Activated gamma-delta T cell (primary cell): ENCODE measurements at places on chromosomes 5 and 9.

DNA sequence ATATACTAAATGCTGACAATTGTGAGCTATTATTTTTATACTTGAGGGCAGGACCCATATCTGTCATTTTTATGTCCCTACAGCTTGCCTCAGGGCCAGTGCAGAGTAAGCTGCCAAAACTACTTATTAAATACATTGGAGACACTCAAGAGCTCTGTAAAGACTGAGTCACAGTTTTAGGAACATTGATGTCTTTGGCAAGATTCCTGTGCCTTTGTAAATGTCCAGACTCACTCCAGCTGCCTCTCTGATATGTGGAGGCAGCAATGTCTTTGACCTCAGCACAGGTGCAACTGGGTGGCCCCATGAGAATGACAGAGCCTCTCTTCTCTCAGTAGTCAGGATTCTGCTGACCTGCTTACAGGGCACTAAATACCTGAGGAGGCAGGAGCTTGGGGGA, 363.2 kb downstream of the OSTF1 start:
- no peak for DNase-seq

DNA sequence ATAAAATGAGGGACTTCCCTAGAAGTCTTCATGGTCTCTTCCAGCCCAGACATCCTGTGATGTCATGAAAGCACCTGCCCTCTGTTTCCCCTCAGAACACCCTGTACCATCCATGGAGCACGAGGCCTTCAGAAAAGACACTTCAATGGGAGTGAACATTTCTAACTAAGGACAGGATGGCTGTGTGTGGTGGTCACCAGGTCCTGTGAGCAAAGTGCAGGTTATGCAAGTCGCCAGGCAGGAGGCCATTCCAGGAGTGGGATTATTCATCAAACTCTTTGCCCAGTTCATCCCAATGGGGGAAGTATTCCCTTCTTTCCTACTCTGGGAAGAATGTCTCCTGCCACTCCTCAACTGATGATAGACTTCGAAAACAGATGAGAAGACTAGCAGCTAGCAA, 80.5 kb downstream of the SLC1A3 start:
- no peak for DNase-seq

GRCh38 chr9:130159057-130159456, 13.1 kb upstream of the NCS1 start:
- no peak for DNase-seq

GRCh38 chr5:135999406-136000139, 29.2 kb upstream of the TGFBI start:
- no peak for DNase-seq

- DNase-seq, result no peak
These were observed 49.6 kb upstream of the ANKRD31 start for GRCh38 chr5:75286211-75286773.

DNA sequence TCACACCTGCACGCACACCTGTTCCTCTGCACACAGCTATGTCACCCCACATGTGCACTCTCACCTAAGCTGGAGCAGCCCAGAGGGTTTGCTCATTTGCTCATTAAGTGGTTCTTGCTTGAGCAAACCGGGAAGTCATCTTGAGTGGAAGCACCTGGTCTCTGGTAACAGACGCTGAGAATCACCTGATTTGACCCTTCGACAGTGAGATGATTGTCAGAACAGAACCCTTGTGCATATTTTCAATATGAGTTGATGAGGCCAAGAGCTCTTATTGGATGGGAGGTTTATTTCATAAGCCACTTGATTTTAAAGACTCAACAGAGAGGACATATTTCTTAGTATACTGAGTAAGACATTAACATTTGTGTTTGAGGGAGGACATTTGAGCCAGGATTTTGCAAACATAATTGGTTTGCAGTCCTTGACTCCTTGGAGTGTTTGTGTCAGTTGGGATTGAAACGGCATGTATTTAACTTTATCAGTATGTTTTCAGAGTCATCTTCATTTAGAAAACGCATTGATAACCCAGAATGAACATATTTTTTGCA, 22.1 kb upstream of the LPCAT1 start:
- DNase-seq, result no peak

DNA sequence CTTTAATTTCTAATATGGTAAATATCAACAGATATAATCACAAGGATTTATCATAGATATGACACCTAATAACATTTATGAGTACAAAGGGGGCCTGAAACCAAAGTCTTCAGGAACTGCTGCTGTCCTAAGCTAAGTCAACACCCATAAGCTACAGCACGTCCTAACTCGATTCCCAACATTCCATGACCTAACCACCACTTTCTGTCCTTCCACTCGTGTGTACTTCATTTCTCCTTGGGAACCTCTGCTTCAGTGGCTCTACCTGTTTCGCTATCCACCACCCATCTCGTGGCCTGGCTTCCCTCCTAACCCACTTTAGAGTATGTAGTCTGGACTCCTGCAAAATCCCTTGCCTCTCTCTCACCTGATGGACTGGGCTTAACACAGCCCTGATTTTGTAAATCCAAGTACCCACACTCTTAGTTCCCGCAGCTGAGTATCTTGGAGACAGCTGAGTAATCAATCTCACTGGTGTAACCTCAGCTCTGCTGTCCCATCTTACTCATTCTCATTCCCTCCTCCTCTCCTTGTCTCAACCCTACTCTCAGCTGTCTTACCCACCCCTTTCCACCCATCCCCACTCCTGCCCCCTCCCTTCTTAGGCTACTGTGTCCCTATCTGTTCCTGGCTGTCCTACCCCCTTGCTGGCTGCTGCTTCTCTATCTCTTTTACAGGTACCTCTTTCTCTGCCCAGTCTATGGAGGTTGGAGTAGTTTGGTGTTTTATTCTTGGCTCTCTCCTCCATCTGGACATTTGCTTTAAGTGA, 101.8 kb downstream of the MAST4 start:
- DNase-seq, result no peak

DNA sequence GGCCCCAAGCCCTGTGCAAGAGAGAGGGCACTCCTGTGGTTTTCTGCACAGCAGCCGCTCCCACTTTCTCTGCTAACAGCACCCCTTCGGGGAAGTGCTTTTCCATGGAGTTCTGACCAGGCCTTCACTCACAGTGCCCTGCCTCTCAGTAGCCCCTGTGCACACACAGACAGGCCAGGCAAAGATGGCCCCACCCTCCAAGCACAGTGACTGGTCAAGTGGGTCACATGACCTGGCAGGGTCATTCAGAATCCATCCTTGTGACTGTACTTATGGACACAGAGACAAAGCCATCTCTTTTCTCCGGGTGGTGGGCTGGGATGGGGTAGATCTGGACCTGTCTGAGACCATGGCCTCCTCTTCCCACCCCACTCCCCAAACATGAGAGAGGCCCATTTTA, 82.5 kb downstream of the PSD2 start:
- no peak for DNase-seq

GRCh38 chr5:107538331-107538730, 132.4 kb downstream of the EFNA5 start:
- no peak for DNase-seq

DNA sequence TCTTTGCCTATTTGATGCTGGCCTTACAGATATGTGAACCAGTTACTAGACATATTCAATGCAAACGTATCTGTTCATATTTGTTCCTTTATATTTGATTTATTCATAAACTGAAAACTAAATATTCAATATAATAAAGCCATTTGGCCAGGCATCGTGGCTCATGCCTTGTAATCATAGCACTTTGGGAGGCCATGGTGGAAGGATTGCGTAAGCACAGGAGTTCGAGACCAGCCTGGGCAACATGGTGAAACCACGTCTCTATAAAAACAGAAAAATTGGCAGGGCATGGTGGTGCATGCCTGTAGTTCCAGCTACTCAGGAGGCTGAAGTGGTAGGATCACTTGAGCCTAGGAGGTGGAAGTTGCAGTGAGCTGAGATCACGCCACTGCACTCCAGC, 49.2 kb upstream of the CTNNAL1 start:
- no peak for DNase-seq

- DNase-seq, result no peak
These were observed 61.1 kb downstream of the EGFLAM start for GRCh38 chr5:38319491-38319890.

- no peak for DNase-seq
These were observed 462.2 kb upstream of the DMAC1 start for GRCh38 chr9:8261737-8262136.

DNA sequence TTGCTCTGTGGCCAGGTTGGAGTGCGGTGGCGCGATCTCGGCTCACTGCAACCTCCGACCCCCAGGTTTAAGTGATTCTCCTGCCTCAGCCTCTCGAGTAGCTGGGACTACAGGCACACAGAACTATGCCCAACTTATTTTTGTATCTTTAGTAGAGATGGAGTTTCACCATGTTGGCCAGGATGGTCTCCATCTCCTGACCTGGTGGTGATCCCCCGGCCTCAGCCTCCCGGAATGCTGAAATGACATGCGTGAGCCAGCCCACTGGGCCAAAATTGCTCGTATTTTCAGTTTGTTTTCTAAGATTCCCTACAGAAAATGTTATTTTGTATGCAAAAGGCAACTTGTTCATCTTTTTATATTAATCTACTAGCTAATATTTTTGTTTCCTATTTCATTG, 782.6 kb downstream of the TLE1 start:
- no peak for DNase-seq

DNA sequence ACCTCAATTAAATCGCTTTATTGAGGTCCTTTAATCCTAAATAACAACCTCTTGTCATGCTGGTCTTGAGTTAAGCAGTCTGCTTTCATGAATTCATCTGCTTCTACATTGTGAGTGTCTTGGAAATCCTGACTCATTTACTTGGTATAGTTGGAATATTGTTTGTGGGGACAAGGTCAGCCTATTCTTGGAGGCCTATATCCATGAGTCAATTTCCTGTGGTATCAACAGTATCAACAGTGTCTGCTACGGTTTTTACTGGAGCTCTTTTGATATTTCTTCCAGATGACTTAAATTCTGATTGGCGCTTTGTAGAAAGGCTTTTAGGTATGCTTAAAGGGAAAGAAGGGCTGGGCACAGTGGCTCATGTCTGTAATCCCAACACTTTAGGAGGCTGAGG, 71.2 kb upstream of the PARP8 start:
- DNase-seq, result no peak

- DNase-seq, result no peak
These were observed 53.3 kb upstream of the LHFPL2 start for GRCh38 chr5:78701795-78702410.

DNA sequence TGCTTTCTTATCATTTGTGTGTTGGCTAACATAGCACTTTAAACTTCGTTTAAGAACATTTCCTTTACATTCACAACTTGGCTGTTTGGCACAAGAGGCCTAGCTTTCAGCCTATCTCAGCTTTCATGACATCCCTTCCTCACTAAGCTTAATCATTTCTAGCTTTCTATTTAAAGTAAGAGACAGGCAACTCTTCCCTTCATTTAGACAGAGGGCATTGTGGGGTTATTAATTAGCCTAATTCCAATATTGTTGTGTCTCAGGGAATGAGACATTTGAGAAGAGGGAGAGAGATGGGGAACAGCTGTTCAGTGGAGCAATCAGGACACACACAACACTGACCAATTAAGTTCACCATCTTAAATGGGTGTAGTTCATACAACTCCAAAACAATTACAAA, 51.0 kb upstream of the OR2K2 start:
- DNase-seq, result no peak

- DNase-seq, result no peak
These were observed 244.3 kb downstream of the CSNK1G3 start for GRCh38 chr5:123756318-123756665.
